ENCODE measurements at places on chromosomes 4 and X. TPM values are rescaled to one million over a fixed set of nuclear protein-coding genes. Genes with fewer than 3 reads are reported as not detected.

The LGI2 gene
- 1.4 TPM for total RNA-seq

The PAGE1 gene
- not detected for total RNA-seq

The C1QTNF7 gene
- total RNA-seq: 0.86 TPM

The HSPA4L gene
- total RNA-seq: 6.5 TPM

The MAGEB1 gene
- total RNA-seq: not detected

The PAK3 gene
- total RNA-seq: 0.13 TPM
